Stimulated activated CD4-positive, alpha-beta T cell treated with anti-CD3 and anti-CD28 coated beads, Interleukin-4, amount 100 ng/mL, for 24 hours (primary cell): ENCODE measurements at places on chromosomes 13 and 19.
A peak's percentile ranks its signal among the peaks of the same experiment; 100 is the strongest.

DNA sequence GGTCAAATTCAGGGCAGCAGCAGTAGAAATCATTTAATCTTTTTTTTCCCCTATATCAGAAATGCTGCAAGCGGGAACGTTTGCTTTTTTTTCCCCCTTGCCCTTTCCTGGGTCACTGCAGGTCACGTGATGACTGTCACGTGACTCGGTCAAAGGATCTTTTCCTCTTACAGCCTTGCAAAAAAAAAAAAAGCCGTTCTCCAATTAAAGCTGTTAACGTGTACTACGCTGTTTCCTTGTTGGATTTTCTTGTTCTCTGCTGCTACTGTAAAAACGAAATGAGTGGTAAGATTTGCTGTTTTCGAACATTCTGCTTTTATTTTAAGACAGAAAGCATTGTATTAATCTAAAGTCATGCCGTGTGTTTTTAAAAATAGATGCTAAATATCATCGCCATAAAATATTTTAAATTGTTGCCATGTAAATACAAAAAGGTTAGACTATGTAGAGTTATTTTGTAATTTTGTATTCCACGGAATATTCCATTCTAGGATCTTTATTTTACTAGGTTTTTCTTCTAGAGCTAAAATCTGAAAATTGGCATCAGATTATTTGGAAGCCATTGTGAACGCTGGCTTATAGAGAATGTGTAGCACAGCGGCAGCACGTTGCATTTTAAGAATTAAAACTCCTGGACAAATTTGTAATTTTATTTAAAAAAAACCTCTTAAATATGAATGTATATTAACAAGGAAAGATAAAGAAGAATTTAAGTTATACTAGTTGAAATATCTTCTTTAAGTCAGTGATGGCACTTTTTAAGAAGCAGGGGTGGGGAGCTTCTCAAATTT is 109.8 kb upstream of the MLNR start:
- DNase-seq, result peak; percentile 78

DNA sequence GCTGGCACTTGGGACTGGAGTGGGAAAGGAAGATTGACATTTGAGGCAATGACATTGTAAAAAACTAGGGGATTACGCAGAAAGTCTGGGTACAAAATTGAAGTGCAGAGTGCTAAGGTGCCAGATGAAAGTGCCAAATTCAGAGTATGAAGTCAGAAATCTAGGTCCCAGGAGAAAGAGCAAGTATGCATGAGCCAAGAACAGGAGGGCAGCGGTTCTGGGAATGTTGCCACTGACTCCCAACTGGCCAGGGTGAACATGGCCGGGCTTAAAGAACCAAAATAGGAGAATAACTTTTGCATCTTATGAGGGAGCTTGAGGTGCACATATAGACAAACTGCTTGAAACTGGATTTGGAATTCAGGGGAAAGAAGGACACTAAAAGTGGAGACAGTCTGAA is 495.8 kb upstream of the KLF12 start:
- DNase-seq, result no peak

GRCh38 chr13:35162420-35162819 is 220.3 kb downstream of the NBEA start:
- no peak for DNase-seq

DNA sequence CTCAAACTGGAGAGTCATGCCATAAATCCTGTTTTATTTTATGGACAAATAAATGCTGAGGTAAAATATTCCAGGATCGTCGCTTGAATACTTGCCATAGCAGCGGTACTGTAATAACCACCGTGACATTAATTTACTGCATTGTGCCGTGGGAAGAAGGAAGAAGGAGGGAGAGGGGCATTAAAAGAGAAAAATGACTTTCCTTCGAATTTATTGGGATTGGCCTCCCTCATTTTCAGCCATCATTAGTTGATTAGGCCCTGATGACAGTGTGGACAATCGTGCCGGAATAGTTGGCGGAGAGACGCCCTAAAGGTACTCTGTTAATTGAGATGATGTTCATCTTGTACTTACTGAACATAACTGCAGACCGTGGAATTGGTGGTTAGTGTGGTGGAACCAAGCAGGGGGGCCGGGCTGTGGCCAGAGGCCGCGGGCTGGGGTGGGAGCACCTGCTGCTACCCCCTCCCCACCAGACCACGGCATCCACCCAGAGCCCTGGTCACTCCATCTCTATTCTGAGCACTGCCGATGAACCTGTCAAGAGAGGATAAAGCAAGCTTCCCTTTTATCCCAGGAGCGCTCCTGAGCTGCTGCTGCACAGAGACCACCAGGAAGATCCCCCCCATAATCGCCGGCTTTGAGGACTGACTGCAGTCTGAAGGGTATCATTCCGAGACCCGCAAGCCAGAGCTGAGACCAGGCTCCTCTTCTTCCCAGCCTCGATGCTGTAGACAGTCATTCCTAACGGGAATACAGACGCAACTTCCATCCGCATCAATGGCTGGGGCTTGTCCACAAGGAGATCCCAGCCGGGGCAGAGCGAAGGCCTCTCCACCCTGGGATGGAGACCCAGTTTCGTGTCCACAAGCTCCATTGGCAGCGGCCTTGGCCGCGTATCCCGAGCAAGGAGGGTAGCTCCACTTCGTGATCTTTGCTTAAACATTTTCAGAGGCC is 168.3 kb upstream of the TSHZ3 start:
- no peak for DNase-seq

DNA sequence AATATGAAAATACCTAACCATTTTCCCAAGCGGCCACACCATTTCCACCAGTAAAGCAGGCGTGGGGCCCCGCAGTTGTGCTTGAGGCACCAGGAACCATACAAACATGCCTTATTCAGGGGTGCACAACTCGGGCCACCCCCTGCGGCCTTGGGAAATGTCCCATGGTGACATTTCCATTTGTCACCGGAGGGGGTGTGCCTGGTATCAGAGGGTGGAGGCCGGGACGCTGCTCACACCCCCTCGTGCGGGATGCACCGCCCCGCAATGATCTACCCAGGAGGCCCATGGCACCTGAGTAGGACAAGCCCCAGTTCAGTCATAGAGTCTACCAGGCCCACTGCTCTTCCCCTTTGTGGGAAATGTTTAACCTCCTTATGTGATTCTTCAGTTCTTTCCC is 218.8 kb downstream of the TEX29 start:
- DNase-seq, result no peak

DNA sequence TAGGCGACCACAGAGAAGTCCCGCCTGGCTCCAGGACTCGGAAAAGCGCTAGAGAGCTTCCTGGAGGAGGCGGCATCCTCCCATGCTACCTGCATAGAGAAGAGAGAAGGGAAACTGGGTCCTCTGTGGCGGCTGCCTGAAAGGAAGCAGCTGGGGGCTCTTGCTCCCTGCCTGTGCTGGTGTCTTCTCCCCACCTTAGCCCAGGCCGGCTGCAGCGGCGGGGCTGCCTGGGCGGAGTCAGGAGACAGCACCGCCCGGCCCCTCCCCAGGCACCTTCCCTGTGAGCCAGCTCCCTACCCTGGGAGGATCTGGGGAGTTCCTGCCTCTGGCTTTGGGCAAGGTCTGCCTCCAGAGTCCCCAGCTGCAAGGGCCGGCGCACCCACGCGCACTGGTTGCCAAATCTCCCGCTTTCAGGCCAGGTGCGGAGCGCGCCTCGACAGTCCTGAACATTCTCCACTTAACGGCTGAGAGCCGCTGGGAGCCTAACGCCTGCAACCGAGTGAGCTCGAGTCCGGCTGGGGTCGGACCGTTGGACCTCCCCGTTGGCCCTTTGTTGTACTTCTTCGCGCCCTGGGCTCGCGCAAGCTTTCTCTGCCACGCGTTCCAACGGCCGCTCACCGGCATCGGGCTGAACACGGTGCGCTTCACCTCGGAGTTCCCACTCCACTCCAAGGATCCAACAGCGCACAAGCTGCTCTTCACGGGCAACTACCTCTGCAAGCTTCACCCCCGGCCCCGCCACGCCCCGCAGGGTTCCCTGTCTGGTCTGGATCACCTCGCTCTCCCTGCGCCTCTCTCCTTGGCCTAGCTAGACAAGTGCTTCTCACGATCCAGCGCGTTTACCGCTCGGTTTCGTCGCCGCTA is 21.8 kb upstream of the ZNF30 start:
- DNase-seq, result no peak

DNA sequence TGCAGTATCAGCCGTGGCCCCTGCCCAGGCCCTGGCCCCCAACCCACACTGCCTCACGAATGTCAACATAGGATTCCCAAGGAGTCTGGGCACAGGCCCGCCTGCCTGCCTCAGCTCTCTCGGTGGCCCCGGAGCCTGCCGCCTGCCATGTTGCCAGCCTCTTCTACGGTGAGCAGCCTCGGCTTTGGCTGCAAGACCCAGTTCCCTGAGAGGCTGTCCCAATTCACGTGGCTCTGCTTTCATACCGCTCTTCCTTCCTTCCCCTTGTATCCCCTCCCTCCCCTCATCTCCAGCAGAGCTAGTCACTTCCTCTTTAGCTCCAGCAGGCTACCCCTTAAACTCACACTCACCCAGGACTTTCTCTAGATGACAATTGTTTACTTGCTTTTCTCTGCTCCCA is 42.7 kb downstream of the SERP2 start:
- no peak for DNase-seq

DNA sequence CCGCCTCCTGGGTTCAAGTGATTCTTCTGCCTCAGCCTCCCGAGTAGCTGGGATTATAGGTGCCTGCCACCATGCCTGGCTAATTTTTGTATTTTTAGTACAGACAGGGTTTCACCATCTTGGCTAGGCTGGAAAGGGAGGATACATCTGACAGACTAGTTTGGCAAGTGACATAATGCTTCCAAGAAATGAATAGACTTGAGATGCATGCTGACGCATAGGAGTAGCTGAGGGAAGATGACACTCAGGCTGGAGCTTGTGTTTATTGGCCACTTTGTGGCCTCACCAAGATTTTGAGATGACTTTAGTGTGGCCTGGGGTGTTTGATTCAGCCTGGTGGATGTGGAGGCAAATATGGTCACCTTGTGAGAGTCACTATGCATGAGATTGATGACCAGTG is 4.0 kb downstream of the ZNF586 start:
- no peak for DNase-seq

DNA sequence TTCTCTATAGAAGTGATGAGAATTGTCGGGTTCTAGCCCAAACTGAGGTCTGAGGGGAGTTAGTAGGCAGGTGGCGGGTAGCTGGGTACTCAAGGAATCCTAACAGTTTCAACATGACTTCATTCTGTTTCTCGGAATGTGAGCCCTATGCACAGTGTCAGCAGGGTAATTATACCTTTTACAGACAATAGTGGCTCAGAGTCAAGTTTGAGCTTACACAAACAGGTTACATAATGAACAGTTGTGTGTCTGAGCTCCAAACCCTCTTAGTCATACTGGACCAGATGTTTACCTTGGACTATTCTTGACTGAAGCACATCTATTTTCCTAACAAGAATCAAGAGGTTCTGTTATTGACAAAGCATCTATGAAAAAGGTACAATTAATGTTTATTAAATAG is 1066.7 kb upstream of the PCDH20 start:
- no peak for DNase-seq

- no peak for DNase-seq
Measured at GRCh38 chr19:6593651-6594416, 2.9 kb upstream of the CD70 start.

DNA sequence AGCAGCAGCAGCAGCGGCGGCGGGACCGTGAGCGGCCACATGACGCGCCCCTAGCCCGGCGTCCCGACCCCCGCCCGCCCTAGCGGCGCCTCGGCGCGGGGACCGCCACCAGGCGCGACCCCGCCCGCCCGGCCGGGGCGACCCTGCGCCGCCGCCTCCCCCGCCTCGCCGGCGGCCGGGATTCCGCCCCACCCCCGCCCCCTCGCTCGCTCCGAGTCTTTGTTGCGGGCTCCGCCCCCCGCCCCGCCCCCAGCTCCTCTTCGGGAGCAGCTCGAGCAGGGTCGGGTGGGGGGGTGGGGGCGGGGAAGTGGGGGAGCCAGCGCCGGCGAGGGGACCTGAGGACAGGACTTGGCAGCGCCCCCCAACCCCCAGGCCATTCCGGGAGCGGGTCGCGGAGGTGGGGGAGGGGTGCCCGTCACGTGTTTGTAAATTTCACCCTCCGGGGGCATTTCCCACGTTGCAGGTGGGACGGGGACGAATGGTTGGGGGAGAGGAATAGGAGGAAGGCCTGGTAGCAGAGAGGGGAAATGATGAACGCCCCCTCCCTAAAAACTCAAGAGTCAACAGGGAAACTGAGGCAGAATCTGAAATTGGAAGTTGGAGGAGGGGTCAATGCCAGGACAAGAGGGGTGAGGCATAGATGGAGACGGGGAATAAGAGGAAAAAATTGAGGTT is at the start of gene OLFM2:
OLFM2 (minus strand) TSS at position 190 of the 675 bp plus-strand sequence; CDS start at position 41, 149 bp downstream.
- DNase-seq, result no peak

GRCh38 chr13:25478186-25478585 is 106.4 kb downstream of the ATP8A2 start:
- DNase-seq, result no peak

- no peak for DNase-seq
Measured at GRCh38 chr19:49428547-49429451, 3.6 kb downstream of the GFY start.

- DNase-seq, result no peak
Measured at GRCh38 chr13:19632915-19633478, 462 bp upstream of the MPHOSPH8 start.

DNA sequence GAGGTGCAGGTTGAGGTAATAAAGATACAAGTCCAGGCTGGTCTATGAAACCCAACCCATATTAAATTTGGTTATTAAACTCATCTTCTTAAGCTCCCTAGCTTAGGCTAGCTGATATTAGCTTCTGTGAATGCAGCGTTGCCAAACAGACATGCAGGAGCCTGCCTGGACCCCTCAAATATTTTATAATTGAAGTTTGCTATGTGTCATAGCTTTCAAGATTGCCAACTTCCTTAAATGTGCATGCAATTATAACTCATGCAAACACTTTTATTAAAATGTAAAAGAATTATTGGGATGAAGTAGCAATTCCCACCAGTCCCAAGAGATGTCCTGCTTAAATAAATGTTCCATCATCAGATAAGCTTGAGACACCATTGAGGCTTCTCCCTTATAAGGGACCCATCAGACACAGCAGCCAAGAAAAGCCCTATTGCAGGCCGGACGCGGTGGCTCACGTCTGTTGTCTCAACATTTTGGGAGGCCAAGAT is 51.3 kb downstream of the MBNL2 start:
- DNase-seq, result no peak

DNA sequence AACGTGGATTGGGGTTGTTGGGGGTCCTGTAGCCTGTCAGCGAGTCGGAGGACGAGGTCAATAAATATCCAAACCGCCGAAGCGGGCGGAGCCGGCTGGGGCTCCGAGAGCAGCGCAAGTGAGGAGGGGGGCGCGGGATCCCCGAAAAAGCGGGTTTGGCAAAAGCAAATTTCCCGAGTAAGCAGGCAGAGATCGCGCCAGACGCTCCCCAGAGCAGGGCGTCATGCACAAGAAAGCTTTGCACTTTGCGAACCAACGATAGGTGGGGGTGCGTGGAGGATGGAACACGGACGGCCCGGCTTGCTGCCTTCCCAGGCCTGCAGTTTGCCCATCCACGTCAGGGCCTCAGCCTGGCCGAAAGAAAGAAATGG is 754 bp upstream of the SIX5 start:
- DNase-seq, result peak; percentile 54

DNA sequence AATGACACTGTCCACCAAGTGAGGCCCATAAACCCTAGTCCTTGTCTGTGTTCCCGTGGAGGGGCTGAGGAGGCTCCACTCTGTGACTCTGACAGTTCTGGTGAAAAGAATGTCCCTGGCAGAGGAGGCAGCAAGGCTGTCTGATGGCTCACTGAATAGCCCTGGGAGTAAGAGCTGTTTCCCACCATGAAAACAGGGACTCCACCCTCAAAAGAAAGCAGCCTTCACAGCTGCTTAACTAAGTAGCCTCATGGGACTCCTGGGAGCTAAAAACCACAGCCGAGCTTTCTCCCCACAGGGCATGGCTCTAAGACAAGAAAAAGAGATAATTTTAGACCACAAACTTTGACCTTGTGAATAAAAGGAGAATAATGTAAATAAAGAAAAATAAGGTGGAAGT is 135.1 kb upstream of the FRY start:
- DNase-seq, result no peak
